ENCODE measurements at places on chromosomes 1 and 21.

DNA sequence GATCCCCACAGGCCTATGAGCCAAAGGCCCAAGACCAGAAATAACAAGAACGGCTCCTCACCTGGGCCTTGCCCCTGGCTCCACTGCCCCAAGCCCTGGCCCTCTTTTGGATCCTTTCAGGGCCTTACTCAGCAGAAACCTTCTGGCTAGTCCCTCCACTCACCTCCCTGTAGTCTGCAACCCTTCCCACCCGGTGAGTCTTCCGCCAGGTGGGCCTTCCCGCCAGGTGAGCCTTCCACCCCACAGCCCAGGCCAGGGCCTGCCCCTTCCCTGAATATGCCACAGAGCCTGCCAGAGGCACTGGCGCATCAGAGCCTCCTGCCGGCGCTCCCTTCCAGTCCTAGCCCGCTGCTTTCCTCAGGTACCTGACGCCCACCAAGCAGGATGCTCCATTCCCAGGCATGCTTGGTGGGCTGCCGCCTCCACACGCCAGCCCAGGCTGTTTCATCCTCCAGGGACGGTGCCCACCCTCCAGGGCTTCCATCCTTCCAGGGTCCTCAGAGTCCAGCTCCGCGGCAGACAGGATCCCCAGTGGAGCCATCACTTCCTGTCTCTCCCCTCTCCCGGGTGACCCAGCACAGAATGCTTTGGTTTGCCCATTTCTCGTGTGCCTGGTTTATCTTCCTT, 20.9 kb downstream of the LHX4 start:
- no peak for DNase-seq

- no peak for DNase-seq
Measured at GRCh38 chr1:237791592-237791991, 99.1 kb downstream of the ZP4 start.

GRCh38 chr1:14648896-14649855, 50.7 kb downstream of the KAZN start:
- peak; percentile 90 for DNase-seq

DNA sequence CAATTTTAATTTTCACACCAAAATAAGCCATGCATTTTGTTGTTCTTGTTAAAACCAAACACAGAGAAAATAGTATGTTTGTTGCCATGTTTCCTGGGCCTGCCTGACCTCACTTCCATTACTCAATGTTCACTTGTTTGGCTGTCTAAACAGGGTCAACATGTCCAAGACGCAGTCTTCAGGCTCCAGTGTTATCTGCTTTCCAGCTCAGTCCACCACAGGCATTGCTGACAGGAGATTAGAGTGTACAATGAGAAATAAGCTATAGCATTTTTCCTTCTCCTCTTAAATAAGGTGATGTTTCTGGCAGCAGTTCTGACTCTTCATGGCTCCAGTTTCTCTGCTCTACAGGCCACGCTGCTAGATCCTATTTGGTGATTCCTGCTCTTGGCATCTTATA, 1030.5 kb downstream of the KCNT2 start:
- no peak for DNase-seq

DNA sequence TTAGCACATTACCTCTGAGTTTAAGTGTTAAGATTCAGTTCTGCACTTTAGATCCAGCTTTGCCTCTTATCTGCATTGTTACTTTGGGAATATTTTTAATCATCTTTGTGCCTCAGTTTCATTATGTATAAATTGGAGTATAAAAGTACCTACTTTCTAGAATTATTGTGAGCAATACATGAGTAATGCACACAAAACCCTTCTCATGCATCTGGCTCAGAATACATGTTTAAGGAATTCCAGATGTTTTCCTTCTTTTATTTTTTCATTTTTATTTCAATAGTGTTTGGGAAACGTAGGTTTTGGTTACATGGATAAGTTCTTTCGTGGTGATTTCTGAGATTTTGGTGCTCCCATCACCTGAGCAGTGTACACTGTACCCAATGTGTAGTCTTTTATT, 14.2 kb downstream of the C8A start:
- DNase-seq = no peak

DNA sequence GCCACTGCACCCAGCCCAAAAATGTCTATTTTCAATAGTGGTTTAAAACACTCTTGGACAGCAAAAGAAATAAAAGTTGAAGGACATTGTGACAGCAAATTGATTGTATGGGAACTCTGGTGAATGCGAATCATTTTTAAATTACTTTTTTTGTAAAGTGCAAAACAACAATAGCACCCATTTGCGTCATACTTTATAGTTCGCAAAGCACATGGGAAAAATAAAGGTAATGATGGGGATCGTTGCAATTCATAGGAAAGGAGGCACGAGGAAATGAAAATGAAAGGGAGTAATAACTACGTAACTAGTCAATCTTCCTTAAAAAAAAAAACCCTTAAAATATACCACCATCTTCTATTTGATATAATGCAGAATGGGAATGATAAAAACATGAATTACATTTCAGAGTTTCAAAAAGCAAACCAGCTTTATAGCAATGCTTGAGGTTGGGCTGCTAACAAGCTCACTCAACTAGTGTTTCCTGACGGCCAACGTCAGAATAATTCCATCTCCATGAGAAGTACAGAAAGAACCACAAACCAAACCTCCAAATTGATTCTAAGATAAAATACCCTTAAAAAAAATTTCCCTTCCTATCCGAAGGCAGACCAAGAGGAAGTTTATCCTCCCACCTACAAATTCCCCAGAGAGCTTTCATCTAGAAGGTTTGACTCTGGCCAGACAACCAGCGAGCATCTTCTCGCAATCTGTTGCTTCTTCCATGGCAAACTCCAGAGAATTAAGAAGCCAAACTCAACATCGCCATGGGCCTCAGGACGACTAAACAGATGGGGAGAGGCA, at the start of gene EDARADD:
Gene EDARADD (plus strand): TSS at position 606 of the 801 bp plus-strand sequence. CDS start 159 bp downstream, at position 765.
- peak; percentile 15 for DNase-seq

DNA sequence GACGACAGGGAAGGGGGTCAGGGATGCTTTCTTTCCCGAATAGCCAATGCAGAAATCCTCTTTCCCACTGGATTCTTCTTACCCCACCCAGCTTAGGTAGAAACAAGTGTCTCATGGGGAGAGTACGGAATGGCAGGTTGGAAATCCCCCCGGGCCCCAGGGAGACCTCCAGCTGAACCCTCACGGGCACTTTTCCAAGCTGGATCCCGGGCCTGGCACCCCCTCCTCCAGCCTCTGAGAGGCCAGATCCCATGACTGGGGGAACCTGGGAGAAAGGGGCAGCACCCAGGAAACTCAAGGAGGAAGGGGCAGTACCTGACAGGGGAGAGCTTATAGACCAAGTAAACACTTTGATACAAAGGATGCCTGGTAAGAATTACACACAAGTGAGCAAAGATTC, 1.3 kb downstream of the PKP1 start:
- DNase-seq = no peak

- DNase-seq = no peak
Measured at GRCh38 chr21:35350965-35351364, 301.9 kb upstream of the RUNX1 start.

- no peak for DNase-seq
Measured at GRCh38 chr1:66237042-66237441, 296.9 kb upstream of the SGIP1 start.

GRCh38 chr1:110875216-110875731, 2.3 kb downstream of the CD53 start:
- DNase-seq = no peak

DNA sequence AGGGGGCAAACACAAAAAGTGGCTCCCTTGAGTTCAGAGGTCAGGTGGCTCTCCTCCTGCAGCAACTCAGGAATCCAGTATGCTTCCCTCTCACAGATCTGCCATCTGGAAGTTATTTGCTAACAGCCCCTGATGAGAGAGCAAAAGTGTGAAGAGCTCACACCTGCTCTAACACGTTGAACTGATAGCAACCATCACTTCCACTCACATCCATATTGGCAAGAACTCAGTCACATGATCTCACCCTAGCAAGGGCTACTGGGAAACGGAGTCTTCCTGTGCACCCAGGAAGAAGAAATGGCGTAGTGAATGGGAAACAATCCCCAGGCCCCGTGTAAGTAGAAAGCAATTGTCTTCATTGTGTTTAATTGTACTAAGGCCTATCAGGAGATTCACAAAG, 20.7 kb upstream of the SLC45A1 start:
- peak; percentile 80 for DNase-seq

- DNase-seq = no peak
Measured at GRCh38 chr1:200319148-200319547, 90.7 kb downstream of the ZNF281 start.

GRCh38 chr1:183248989-183249691, 63.1 kb downstream of the LAMC2 start:
- no peak for DNase-seq

DNA sequence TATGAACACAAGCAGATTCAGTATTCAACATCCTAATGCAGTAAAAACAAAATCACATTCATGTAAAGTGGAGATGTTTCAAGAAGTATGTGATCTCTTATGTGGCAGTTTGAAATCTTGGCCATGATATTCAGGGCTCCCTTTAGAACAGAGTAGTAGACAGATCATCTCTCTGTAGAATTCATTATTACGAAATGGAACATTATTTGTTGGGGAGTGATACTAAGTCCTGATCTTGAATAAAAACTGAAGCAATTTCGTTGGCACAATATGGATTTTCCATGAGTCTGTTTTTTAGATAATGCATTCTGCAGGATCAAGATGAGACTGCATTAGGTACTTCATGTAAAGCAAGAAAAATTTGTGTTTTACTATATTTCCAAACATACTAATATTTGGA, 264.4 kb upstream of the NRIP1 start:
- no peak for DNase-seq

Measured in mesendoderm (in vitro differentiated cells).